SK-N-SH (cell line): ENCODE measurements at places on chromosomes 1 and 21.

- DNase-seq, result no peak
Measured at GRCh38 chr1:220813013-220813412, 26.3 kb downstream of the MTARC1 start.

- no peak for DNase-seq
Measured at GRCh38 chr1:235586413-235586812, 63.2 kb downstream of the GNG4 start.

- DNase-seq, result no peak
Measured at GRCh38 chr1:85799737-85800136, 91.5 kb upstream of the ZNHIT6 start.

DNA sequence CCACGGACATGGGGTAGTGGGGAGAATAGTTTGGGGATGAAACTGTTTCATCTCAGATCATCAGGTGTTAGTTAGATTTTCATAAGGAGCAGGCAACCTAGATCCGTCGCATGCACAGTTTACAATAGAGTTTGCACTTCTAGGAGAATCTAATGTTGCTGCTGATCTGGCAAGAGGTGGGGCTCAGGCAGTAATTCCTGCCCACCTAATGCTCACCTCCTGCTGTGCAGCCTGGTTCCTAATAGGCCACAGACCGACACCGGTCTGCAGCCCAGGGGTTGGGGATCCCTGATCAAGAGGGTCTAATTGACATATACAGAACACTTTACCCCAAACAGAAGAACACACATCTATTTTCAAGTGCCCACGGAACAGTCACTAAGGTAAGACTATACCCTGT, 275.1 kb downstream of the PTPRU start:
- DNase-seq, result no peak

- no peak for DNase-seq
Measured at GRCh38 chr1:225442123-225442505, 14.3 kb upstream of the LBR start.

GRCh38 chr1:1059494-1060280, 14.4 kb downstream of the RNF223 start:
- DNase-seq, result peak; percentile 96

GRCh38 chr1:242813490-242814091, 289.1 kb upstream of the PLD5 start:
- no peak for DNase-seq

- no peak for DNase-seq
Measured at GRCh38 chr1:156126630-156127534, 12.4 kb downstream of the LMNA start.

DNA sequence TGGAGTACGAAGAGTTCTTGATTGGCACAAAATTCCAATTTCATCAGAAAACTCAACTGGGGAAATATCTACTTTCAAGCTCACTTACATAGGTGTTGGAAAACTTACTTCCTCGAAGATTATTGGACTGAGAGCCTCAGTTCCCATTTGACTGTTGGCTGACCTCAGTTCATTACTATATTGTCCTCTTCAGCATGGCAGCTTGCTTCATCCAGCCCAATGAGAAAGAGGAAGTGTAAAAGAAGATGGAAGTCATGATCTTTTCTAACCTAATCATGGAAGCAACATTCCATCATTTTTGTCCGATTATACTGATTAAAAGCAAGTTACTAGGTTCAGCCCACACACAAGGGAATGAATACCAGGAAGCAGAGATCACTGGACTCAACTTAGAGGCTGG, 49.4 kb downstream of the HSD3B1 start:
- DNase-seq, result no peak

DNA sequence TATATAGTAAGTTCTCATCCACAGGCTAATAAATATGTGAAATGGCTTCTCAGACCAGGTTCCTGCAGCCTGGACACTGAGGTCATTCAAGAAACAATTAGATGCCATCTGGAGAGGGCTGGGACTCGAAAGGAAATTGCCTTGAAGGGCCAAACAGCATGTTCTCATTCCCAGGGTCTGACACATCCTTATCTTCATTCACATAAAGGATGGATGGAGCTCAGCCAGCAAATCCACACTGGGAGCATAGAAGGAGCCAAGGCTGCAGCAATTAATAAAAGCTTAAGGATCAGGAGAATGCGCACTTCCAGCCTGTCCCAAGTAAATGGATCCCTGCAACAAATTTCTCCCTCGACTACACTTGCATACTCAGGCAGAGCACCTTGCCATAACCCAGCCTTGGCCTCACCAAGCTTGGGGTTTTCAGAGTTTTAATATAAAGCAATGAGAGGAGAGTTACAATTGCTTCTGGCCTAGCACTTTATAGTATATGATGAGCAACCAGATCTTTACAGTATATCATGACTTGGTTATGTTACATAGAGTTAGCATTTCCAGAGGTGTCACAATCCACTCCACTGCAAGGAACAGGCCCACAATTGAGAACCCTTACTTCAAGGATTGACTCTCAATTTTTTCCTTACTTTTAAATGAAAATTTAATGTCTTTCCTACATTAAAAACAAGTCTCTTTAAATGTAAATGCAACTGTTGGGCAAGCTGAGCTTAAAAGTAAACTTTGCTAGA, 55.9 kb downstream of the BCAR3 start:
- DNase-seq, result peak; percentile 48

- DNase-seq, result no peak
Measured at GRCh38 chr1:87666681-87667080, 338.0 kb downstream of the LMO4 start.

GRCh38 chr1:160623227-160623633, 23.6 kb downstream of the SLAMF1 start:
- no peak for DNase-seq

DNA sequence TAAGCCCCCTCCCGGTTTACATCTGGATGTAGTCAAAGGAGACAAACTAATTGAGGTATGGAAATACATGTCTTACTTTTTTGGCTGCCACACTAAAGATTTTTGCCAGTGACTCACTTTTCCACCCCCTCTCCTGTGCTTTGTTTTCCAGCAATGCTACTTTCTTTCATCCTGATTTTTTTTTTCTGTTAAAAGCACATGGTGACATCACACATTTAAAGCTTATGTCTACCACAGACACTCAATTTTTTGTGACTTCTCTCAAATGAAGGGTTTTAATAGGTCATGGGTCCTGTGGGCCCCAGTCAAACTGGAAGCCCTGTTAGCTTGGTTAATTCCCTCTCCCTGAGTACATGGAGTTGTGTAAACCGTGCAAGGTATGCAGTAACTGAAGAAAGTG, 2.2 kb downstream of the PPP1R8 start:
- no peak for DNase-seq

- DNase-seq, result no peak
Measured at GRCh38 chr1:36796733-36797132, 237.6 kb downstream of the GRIK3 start.

DNA sequence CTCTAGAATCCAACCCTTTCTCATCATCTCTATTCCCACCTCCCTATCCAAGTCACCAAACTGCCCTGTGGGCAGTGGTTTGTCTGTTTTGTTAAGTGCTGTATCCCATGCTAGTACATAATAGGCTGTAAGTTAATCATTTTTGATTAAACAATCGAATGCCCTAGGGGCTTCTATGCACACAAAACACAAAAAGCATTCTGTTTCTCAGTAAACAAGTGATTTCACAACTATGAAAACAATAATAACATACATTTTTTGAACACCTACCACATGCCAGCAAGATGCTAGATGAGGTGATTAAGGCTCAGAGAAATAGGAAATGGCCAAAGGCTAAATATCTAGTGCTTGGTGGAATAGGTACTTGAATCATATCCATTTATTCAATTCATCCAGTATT, 5.0 kb upstream of the GUCA2B start:
- DNase-seq, result no peak

- no peak for DNase-seq
Measured at GRCh38 chr1:67041841-67042503, 12.0 kb downstream of the SLC35D1 start.

DNA sequence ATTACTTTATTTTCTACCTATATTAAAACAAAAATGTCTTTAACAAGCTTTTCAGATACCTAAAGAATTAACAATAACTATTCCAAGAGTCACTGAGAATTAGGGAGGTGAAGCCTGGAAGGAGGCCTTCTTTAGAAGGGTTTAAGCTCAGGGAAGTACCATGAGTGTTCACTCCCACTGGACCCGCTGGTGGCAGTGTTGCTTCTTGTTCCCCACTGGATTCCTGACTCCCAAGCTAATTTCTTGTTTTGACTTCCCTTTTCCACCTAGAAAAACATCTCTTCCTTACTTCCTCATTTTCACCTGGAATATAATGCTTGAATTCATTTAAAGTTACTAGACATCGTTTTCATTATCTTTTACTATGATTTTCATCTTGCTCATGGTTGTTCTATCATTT, 264.2 kb downstream of the HMCN1 start:
- no peak for DNase-seq

- DNase-seq, result no peak
Measured at GRCh38 chr1:23722652-23723051, 20.6 kb upstream of the ELOA start.

DNA sequence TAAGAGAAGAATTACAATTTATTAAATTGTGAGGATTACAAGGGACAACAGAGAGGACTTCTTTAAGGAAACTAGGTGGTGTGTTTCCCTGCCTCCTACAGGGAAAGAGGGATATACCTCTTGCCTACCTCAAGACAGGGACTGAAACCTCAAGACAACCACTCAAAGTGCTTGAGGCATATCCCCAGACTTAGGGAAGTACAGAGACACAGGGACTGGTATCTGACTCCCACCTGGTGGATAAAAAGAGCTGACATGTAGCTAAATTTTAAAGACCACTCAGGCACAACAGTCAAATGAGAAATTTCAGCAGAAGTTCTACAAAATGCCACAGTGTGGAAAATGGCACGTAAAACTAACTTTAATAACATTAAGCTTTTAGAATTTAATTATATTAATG, 21.3 kb downstream of the DENND2C start:
- no peak for DNase-seq

GRCh38 chr1:220809704-220810103, 23.0 kb downstream of the MTARC1 start:
- DNase-seq, result no peak
